ENCODE measurements at places on chromosomes 12 and 14.

GRCh38 chr12:7026854-7027253 is 8.6 kb upstream of the LPCAT3 start:
- DNase-seq, result no peak

DNA sequence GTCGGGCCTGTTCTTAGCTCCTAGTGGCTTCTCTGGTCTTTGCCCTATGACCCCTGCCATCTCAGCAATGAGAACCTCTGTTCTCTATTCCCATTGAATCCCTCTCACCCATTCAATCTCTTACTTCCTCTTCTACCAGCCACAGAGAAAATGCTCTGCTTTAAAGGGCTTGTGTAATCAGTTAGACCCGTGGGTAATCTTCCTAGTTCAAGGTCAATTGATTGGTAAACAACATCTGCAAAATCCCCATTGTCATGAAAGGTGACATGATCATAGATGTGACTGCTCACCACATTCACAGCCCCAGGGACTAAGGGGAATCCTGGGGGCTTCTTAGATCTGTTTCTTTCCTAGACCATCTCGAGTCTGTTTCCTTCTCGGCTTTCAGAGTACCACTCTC is 7.2 kb upstream of the CCDC197 start:
- no peak for DNase-seq

- no peak for DNase-seq
Measured at GRCh38 chr12:49369411-49370145, 2.3 kb downstream of the SPATS2 start.

DNA sequence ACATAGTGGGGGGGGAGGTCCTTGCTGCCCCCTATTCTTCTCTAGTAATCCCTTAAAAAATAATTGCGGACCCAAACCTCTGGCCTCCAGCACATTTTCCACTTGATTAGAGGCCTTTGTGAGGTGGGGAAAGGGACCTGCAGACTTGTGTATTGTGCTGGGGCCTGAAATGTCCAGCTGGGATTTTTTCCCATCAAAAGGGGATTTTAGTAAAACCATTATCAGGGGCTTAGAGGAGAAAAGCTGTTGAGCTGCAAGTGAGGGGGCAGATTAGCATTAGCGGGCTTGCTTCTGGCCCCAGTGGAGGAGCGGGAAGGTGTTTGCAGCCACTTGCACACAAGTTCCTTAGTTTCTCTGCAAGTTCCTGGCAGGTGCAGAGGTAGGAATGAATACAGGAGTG is 13.9 kb downstream of the FBXL14 start:
- DNase-seq, result no peak

DNA sequence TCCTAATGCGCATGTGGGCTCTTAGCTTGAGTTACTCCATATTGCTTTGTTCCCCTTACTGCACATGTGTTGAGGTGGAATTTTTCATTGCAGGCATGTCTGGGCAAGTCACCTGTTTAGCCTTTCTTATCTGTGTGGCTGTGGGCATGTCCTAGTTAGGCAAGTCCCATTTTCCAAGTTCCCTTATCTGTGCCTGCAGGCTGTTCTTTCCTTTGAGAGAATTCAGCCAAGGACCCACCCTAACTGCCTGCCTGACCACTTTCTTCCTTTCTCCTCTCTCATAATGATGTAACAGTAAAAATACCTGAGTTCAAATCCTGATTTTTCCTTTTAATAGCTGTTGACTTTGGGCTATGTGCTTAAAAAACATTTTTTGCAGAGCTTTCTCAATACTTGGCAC is 870.6 kb downstream of the NRXN3 start:
- no peak for DNase-seq

DNA sequence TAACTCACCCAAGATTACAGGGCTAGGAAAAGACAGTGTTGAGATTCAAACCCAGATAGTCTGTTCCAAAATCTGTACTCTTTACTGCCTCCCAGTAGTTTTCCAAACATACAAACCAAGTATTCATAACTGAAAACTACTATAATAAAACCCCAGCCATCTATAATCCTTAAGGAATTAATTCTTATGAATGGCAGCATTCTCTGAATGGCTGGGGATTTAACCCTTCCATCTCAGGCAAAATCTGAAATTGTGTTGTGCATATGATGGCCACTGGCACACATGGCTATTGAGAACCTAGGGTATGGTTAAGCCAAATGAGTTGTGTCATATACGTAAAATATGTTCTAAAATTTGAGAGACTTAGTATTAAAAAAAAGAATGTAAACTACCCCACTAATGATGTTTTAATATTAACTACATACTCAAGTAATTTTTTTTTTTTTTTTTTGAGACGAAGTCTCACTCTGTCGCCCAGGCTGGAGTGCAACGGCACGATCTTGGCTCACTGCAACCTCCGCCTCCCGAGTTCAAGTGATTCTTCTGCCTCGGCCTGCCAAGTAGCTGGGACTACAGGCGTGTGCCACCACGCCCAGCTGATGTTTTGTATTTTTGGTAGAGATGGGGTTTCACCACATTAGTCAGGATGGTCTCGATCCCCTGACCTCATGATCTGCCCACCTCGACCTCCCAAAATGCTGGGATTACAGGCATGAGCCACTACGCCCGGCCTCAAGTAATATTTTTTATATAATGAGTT is 16.7 kb downstream of the PPP1R13B start:
- no peak for DNase-seq

GRCh38 chr12:20194171-20194570 is 174.2 kb upstream of the PDE3A start:
- no peak for DNase-seq

- no peak for DNase-seq
Measured at GRCh38 chr12:104353012-104353981, 49.8 kb downstream of the EID3 start.

All from nucleus accumbens (tissue), 56 donors.